ENCODE measurements at places on chromosomes 1 and 21.

DNA sequence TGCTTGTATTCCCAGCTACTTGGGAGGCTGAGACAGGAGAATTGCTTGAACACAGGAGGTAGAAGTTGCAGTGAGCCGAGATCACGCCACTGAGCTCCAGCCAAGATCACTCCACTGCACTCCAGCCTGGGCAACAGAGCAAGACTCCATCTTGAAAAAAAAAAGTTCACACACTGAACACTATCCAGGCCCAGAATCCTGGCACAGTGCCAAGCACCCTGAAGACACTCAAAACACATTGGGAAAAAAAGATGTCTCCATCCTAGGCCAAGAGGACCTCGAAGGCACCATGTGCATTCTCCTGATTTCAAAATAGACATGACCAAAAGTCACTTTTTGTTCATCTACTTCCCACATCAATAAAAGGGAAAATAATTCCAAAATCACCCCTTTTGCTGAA is 38.7 kb downstream of the SLC9A1 start:
- DNase-seq: no peak

GRCh38 chr1:65083263-65083896 is 64.6 kb upstream of the AK4 start:
- DNase-seq: no peak

GRCh38 chr1:110582378-110582777 is 23.8 kb downstream of the KCNA2 start:
- DNase-seq: no peak

GRCh38 chr1:210132582-210132981 is 100.0 kb upstream of the SERTAD4 start:
- DNase-seq: no peak

- no peak for DNase-seq
Measured at GRCh38 chr21:41366522-41367151, 4.8 kb downstream of the MX2 start.

- DNase-seq: no peak
Measured at GRCh38 chr21:41092312-41092711, 75.6 kb upstream of the BACE2 start.

- no peak for DNase-seq
Measured at GRCh38 chr1:63316598-63316983, 5.8 kb upstream of the FOXD3 start.

GRCh38 chr1:189880135-189880534 is 597.5 kb downstream of the BRINP3 start:
- DNase-seq: no peak

GRCh38 chr1:208169081-208169879 is 74.9 kb downstream of the PLXNA2 start:
- DNase-seq: no peak

DNA sequence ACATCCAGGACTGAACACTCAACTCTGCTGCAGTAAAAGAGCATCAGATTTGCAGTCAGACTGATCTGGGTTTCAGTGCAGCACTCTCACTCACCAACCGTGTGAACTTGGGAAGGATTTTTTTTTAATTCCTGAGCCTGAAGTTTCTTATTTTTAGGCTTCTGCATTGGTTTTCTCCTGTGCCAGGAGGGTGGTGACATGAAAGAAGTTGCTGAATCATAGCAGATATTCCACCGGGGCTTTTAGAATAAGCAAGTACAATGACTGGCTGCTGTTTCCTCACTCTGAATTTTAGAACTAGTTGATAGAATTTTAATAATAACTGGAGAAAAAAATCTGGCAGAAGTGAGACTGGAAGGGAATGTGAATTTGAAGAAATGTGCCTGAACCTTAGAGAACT is 11.6 kb downstream of the ADAM30 start:
- DNase-seq: no peak

DNA sequence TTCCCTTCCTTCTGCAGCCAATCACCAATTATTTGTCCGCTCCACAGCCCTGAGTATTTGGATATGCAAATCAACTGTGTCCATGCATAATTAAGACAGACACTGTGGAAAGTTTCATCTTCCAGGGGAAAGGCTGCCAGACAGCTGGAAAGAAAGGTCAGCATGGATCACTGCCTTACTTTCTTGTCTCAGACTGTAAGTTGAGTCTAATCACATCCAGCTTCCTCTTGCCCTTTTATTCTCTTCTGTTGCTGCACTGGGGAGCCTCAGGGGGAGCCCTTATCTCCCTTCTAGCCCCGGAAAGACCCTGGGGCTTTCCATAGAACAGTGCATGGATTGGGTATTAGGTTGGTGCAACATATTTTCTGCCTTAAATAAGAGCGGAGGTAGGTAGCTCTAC is 182.9 kb downstream of the OMA1 start:
- DNase-seq: no peak

- DNase-seq: no peak
Measured at GRCh38 chr1:51736702-51737101, 119.8 kb downstream of the OSBPL9 start.

- peak; percentile 52 for DNase-seq
Measured at GRCh38 chr1:39973503-39974135, 18.7 kb downstream of the MFSD2A start.

- DNase-seq: no peak
Measured at GRCh38 chr21:15534450-15534886, 195.3 kb upstream of the USP25 start.

DNA sequence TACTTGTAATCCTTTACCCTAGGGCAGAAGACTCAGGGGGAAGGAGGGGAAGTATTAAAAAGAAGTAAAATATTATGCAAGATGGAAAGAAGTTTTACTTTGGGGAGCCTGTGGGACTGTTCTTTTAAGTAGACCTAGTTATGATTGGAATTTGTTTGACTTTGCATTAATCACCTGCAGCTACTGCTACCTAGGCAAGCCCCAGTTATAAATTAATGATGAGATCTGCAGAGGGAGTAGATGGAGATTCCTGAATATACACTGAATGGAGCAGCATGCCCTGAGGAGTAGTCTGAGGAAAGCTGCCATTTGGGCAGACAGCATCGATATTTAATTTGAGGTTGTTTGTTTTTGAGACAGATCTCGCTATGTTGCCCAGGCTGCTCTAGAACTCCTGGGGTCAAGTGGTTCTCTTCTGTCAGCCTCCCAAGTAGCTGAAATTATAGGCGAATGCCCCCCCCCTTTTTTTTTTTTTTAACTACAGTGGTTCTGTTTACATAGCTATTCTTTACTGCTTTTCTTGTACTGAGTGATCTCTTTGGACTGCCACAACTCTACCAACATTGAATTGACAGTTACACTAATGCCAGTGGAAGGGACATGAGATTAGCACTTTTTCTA is 81.4 kb upstream of the SERTAD4 start:
- no peak for DNase-seq

DNA sequence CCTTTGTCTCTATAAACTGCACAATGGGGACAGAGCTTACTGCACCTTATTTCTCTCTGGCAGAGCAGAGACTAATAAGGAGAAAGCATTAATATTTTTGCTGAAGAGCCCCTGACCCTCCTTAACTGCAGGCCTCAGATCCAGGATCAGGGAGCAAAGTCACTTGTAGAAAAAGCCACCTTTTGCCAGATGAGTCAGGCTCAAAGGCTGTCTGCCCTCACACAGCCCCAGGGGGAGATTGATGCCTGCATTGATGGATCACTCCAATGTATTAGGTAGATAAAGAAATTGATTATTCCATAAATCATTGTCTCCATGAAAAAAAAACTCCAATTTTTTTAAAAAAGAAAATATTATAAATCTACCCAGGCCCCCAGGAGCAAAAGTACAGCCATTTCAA is 15.8 kb downstream of the GRIK3 start:
- no peak for DNase-seq

- DNase-seq: no peak
Measured at GRCh38 chr1:11617314-11617713, 36.9 kb downstream of the FBXO2 start.

- DNase-seq: no peak
Measured at GRCh38 chr1:32741413-32742198, 39.0 kb upstream of the SYNC start.

DNA sequence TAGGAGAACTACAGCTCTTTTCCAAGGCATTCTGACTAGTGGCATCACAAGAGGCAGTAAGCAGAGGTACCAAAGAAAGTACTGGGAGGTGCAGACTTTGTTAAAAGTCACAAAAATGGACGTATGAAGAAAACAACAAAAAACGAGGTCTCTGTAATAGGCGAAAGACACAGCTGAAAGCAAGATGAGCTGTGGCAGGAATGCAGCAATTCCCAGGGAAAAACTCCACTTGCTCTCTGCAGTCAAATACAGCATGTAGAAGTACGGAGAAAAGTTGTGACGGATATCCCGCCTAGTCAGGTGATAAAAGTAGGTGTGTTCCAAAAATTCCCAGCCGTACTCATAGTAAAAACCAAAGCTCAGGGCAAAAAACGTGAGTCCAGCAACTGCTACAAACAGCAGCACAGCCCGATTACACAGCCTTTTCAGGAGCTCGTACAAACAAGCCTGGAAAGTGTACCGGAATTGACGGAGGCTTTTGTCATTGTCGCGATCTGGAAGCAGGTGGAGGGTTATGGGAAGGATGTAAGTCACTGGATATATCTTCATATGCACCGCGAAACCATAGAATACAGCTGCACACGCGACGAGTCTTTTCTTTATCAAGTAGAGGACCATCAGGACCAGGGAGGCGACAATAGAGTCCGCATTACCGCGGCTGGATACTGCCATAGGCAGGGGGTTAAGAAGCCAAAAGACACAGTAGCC is 979 bp downstream of the PIGM start:
- DNase-seq: peak; percentile 8
